LHCN-M2 (cell line): ENCODE measurements at places on chromosomes 11 and 22.

DNA sequence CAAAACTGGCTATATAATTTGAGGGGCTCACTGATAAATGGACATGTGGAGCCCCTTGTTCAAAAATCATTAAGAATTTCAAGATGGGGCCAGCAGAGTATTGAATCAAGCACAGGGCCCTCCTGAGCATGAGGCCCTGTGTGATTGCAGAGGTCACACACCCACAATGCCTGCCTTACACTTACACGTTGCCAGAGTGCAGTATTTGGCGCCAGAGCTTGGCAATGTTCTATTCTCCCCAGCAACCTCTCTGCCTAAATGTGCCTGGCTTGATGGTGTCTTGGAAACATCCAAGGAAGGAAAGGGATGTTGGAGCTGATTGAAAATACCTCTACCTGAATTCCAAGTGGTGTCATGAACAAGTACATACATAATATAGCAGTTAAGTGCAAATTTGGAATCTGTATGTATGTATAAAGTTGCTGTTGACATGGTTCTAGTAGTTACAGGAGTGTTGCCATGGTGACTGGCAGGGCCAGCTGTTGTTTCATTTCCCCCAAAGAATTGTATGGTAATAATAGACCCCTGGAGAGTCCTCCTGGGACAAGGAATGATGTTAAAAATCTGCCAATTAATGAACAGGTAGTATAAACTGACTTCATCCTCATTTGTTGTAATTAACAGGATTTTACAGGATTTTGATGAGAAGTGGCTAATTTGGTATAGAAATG is 205.7 kb upstream of the NAV2 start:
- DNase-seq: peak; percentile 32

DNA sequence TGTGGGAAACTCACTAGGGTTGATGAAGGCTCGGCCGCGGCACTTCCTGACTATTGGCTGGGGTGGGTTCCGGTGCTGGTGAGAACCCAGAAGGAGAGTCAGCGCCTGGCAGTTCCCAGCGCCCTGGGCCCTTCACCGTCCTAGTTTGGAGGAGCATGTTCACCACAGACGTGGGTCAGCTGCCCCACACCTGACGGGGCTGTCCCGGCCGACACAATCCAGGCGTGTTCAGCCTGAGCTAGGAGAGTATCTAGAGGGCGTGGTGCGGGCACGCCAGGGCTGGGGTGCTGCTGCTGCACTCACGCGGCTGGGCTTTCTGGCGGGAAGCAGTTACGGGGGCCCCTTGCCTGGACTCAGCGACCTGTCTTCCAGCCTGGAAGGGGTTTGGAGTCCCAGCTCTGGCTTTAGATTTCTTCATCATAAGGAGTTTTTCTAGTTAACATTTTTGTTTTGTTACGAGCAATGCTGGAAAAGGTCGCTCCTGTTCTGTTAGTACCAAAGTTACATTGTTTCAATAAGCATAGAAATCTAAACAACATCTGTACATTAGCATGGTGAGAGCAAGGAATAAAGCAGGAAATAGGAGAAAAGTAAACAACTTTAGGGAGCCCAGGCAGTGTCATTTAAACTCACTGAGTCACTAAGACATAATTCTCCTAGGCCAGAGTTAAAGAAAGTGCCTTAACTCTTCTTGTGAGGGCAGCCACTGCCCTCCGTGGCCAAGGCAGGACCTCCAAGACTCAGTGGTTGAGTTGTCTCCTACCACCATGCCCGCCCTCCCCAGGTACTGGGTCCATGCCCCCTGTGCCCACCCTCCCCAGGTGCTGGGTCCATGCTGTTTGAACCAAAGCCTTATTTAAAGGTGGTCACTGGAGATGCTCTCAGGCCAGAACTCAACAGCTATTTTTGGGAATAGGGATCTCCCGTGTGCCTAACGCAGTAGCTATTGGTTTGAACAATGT is 12.1 kb upstream of the ADORA2A start:
- DNase-seq: no peak

DNA sequence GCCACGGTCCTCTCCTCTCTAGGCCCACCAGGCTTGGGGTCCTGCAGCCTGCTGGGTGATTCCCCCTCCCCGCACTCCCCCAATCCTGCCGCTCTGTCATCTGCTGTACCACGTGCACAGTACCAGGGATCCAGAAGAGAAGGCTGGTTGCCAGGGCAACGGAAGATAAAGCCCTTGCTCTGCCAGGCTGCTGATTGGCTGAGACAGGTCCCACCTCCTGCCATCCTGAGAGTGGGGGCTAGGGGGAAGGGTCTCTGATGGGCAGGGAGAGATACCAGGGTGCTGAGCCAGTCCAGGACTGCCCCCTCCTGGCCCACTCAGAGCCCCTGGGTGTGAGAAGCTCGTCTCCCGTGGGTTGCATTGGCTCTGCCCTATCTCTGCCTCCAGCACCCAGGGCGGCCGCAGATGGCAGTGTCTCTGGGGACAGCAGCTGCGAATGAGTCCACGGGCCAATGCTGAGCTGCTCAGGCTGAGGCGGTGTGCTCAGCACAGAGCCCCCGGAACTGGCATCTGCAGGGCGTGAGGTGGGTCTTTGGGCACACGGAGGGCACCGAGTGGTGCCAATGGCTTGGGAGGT is at the start of gene SMIM45:
SMIM45 (plus strand) TSS at position 253 of the 577 bp plus-strand sequence.
- no peak for DNase-seq

DNA sequence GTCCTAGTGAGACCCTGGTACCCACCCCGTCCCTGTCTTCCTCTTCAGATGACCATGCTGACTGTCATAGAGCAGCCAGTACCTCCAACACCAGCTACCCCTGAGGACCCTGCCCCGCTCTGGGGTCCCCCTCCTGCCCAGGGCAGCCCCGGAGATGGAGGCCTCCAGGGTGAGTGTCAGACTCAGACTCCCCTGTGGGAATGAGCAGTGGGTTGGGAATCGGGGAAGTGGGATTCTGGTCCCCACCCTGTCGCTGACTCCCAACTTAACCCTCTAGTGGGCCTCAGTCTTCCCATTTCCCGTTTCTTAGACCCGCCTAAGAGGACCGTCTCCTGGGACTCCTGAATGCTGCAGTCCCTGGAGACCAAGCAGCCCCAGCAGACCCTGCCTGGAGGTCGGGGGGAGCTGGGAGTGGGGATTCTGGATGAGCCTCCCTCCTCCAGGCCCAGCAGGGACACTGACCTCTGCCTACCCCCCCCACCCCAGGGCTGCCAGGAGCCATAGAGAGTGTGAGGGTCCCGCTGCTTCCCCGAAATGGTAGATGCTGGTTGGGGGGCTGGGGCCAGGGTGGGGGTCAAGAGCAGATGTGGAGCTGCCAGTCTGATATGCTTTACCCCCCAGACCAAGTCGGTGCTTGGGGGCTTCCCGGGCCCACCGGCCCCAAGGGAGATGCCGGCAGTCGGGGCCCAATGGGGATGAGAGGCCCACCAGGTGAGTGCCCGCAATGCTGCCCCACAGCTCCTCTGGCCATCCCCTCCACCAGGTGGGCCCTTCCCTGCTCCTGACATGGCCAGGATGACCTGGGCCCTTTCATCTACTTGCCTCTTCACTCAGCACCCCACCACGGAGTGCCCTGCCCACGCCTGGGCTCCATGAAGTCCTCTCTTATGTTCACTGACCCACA is 25.5 kb downstream of the EMID1 start:
- no peak for DNase-seq

- DNase-seq: no peak
Observed at GRCh38 chr22:39671936-39672335, 101.4 kb downstream of the CACNA1I start.

- no peak for DNase-seq
Observed at GRCh38 chr11:1913271-1914060, 6.0 kb upstream of the TNNT3 start.

GRCh38 chr22:20483771-20484170 is 11.8 kb downstream of the KLHL22 start:
- no peak for DNase-seq

DNA sequence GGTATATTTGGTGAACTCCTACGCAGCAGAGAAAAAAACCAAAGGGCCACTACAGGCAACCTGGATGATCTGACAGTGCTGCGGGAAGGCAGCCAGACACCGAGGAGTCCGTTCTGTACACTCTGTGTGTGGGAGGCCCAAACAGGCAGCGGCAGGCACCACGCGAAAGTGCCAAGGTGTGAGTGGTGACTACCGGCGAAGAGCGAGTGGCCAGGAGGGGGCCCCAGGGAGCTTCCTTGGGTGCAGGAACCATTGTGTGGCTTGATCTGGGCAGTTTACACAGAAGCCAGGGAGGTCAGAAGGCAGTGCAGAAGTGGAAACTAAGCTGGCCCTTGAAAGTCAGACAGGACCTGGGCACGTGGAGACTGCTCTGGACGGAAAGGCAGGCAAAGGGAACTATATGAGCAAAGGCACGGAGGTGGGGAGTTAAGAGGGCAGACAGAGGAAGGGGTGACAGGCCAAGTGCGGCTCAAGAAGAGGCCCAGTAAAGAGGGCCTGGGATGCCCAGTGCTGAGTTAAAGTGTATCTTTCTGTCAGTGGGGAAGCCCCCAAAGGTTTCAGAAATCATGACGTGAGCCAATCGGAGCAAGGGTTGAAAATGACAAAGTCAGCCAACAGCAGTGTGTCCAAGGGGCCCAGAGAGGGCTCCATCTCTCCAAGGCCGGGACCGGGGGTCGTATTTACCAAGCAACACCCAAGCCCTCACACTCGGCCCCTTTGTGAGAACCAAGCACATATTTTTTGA is 10.6 kb downstream of the TMEM184B start:
- DNase-seq: no peak
